Stimulated activated CD4-positive, alpha-beta T cell treated with anti-CD3 and anti-CD28 coated beads, TNF-alpha, amount 100 ng/mL, for 48 hours (primary cell): ENCODE measurements at places on chromosomes 3 and 15.

DNA sequence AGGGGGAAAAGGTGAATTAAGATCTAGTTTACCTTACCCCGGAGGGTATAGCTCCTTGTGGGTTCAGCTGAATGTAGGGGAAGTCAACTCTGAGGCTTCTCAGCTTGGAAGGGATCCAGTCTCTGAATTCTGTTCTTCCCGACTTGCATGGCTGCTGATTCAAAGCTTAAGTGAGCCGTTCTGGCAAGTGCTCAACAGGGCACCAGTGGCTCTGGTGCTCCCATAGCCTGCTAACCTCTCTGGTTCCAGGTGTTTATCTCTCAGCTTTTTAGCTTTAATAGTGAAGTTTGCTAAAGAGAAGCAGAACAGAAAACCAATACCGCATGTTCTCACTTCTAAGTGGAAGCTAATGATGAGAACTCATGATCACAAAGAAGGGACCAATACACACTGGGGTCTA, 46.3 kb upstream of the RBP1 start:
- no peak for DNase-seq

DNA sequence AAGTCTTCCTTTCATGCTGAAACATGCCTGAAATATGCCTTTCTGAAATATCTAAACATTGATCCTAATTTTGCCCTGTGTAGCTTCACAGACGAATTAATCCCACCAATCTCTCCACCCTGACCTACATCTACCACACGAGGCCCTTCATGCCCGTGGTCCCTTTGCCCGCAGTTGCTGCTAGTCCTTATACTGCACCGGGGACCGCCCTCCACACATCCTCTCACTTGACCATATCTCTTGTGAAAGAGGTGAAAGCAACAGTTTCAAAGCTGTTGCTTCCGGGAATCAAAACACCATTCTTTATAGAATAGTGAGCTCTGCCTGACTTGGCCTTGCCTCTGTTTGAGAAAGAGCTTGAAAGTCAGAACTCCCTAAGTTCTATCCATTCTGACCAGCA, 499.5 kb downstream of the NTRK3 start:
- no peak for DNase-seq

DNA sequence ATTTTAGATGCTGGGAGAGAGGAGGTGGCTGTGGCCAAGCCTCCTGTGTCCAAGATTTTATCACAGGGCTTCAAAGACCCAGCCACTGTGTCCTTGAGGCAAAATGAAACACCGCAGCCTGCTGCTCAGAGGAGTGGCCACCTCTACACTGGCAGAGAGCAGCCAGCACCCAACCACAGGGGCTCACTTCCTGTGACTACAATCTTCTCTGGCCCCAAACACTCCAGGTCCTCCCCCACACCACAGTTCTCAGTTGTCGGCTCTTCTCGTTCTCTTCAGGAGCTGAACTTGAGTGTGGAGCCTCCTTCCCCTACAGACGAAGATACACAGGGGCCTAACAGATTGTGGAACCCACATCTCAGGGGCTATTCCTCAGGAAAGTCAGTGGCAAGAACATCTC, 45.6 kb downstream of the CDAN1 start:
- DNase-seq: no peak

GRCh38 chr15:68421115-68421551, 10.8 kb downstream of the ITGA11 start:
- no peak for DNase-seq

DNA sequence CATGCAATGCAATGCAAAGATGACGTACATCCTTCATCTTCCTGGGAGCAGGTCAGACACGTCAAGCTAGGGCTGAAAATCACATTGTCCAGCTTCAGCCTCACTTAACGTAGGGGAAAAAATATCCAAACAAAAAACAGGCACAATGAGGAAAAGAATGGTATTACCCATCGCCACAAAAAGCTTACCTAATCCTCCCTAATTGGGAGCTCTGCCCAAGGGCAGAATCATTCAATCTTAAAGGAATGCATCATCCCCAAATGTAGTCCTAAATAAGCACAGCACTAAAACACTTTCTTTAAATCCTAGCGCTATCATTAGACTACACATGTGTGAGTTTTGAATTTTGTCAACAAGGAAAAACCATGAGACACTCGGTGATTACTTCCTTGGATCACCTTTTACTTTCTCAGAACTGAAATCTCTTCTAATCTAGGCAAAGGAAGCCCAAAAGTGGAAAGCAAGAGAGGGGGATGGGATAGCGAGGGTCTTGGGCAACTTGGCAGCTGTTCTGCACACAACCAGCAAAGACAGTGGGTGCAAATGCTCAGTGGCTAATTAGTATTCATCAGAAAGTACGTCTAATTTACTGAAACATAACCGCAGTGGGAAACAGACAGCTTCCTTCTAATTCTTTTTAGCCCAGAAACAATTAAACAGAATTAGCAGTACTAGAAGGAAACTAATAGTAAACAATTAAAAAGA, 87.4 kb downstream of the ADAMTS9 start:
- no peak for DNase-seq

GRCh38 chr15:49179433-49180190, 9.6 kb downstream of the GALK2 start:
- DNase-seq: no peak

DNA sequence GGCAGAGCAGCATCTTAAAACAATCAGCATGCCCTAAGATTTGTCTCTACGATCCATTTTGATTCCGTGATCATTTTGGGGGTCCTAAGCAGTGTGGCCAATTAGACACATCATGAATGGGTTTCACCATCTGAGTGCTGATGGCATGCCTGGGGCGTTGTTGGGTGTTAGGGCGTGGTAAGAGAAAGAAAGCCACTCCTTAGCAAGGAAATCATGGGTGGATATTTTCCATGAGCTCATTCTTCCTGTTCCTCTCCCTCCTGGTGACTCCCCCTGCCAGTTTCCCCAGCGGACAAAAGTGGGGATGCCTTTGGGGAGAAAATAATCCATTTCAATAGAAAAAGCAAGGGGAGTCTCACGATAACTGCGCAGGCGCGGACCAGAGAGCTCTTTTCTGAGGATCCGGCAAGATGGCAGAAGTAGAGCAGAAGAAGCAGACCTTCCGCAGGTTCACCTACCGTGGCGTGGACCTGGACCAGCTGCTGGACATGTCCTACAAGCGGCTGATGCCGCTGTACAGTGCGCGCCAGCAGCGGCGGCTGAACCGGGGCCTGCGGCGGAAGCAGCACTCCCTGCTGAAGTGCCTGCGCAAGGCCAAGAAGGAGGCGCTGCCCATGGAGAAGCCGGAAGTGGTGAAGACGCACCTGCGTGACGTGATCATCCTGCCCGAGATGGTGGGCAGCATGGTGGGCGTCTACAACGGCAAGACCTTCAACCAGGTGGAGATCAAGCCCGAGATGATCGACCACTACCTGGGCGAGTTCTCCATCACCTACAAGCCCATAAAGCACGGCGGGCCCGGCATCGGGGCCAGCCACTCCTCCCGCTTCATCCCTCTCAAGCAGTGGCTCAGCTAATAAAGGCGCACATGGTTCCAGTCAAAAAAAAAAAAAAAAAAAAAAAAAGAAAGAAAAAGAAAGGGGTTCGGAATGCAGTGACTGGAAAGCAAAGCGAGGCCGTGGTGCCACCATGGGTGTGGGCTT, 301.8 kb downstream of the LRTM1 start:
- DNase-seq: no peak

GRCh38 chr15:68818066-68818768, 2.5 kb downstream of the ANP32A start:
- peak; percentile 43 for DNase-seq

DNA sequence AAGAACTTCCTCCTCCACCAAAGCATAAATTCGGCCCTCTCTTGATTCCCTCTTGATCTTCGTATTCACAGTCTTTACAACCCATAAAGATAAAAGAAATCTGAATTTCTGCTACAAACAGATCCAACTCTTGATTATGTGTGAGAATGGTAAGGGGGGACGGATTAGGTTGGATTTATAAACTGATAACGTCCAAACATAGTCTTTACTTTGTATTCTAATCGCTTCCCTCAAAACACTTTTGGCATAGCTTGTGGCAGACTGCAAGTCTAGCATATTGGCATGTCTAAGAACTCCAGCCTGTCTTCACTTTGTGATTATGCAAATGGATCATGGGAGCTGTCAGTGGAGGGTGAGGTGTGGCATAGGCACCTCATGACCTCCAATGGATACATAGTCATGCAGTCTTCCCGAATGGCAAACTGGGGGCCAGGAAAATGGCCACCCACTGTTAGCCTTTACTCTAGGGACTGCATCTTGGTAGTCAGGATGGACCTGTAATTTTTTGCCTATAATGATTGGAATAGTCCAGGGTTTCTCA, 24.3 kb upstream of the GPR171 start:
- DNase-seq: no peak
